Non-pigmented ciliary epithelial cell (primary cell): ENCODE measurements at places on chromosomes 12 and 14.
A peak's percentile ranks its signal among the peaks of the same experiment; 100 is the strongest.

DNA sequence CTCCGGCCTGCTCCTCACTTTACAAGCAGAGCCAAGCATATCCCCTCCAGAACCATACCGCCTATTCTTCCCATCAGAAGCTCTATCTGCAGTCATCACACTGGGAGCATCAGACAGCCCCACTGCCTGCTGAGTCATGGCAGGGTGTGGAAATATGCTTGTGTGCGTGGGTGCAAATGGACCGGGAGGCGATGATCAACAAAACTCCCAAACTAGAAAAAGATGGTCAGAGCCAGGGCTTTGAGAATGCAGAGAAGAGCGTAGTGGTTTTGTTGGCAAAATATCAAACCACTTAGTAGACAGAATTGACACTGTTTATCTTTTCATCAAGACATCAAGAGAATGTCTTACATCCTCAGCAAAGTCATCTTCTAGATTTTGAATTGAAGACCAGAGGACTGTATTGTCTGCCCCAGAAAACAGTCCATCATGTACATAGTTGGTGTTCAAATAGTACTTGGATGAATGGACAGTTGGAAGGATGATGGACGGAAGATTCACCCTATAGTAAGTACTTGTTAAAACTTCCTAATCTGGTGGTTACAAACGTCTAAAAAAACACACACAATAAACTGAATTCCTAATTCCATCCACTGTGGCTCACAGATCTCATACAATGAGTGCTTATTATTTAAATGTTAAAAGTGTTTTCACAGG is 54.9 kb downstream of the VWF start:
- DNase-seq, result peak; percentile 86

DNA sequence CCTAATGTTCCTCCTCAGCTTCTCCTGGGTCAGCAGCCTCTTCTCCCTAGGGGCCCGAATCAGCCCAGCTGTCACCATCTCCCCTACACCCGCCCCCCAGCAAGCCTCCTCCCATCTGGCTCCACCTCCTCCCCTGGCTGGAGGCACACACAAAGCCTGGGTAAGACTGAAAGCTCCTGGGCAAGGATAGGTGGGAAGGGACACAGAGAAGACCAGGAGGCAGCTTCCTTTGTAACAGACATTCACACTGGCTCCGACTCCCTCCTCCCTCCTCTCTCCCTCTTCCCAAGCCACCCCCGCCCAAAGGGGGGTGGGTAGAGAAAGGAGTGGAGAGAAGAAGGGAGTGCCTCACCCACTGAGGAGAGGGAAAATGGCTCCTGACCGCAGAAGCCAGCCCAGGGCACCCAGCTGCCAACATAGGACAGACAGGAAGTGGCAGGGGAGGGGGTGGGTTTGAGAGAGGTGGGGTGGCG is 4.0 kb downstream of the CHD4 start:
- no peak for DNase-seq

DNA sequence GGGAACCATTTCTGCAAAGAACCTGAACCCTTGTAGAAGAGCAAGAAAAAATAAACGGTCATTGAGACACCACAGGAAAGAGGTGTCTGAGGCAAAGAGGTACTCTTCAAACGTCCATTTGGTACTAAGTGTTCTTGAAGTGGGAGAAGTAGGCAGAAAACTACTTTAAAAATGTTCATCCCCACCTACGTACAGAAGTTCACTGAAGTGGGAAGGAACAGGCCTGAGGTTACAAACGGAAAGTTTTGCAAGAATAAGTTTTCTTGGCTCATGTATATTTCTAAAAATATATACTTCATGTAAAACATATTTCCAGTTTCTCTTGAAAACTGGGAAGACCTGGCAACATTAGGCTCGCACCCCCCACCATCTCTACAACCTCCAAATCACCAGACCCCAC is 61.2 kb downstream of the STXBP6 start:
- DNase-seq, result no peak

GRCh38 chr12:120352117-120352516 is 16.8 kb downstream of the MSI1 start:
- peak; percentile 30 for DNase-seq

GRCh38 chr12:54355104-54355815 is 9.0 kb downstream of the GPR84 start:
- DNase-seq, result no peak

- no peak for DNase-seq
These were observed 7.3 kb downstream of the KITLG start for GRCh38 chr12:88572781-88573549.

GRCh38 chr12:124667506-124668326 is 100.3 kb upstream of the NCOR2 start:
- DNase-seq, result no peak

DNA sequence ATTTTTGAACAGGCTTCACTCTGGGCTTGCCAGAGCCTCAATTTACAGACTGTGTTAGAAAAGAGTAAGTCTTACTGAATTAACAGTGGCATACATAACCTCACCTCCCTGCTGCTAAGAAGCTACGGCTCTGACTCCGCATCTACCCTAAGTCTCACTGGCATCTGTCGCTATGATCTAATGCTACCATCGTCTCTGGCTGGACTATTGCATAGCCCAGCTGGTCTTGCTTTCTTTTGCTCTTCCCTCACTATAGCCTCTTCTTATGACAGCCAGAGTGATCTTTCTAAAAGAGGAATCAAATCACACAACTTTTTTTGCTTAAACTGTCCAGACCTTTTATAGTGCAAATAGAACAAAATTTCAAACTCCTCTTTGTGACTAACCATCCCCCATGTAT is 81.1 kb downstream of the SLC24A4 start:
- no peak for DNase-seq

DNA sequence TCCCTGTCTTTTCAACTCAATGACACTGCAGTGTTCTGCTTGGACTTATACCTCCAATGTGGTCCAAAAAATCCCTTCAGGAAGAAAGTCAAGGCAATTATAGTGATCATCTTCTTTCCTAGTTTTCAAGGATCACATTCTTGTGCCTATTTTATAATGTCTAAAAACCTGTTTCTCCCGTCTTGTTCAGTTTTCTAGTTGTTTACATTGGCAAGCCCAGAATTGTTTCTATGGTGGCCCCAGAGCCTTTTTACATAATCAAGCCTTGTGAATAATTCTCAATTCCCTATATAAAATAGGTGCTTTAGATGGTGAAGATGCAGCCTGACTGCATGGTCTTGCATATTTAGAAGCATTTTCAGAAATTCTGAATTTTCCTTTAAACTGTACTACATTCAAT is 14.5 kb upstream of the LDHB start:
- no peak for DNase-seq

GRCh38 chr12:2336409-2336829 is 283.6 kb downstream of the CACNA1C start:
- peak; percentile 89 for DNase-seq

DNA sequence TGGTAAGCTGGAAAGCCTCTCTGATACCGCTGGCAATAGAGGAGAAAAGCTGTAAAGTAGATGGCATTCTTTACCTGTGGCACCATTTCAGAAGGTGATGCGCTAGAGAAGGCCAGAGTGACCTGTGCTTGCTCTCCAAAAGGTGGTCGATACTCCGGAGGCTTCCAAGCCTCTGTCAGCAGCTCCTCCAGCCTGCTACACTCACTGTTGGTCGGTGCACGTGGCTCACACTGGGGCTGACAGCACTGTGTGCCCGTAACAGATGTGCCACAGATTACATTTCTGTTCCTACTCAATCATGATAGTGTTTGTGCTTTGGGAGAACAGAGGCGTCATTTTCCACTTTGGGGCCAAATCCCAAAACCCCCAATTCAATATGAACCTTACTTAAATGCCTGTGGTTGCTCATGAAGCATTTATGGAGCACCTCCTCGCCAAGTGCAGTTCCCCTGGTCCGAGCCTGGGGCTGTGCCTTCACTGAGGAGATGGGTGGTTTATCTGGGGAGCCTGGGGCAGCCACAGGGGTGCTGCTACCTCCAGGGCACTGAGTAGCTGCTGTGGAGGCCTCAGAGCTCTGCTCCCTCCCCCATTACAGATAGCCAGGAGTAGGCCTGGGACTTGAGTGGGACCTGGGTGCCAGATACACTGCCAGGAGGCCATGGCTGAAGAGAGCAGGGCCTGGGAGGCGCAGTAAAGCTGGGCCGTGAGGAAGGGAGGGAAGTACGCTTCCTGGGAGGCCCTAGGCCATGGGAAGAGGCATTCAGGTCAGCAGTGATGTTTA is 26.8 kb downstream of the CCNK start:
- no peak for DNase-seq

DNA sequence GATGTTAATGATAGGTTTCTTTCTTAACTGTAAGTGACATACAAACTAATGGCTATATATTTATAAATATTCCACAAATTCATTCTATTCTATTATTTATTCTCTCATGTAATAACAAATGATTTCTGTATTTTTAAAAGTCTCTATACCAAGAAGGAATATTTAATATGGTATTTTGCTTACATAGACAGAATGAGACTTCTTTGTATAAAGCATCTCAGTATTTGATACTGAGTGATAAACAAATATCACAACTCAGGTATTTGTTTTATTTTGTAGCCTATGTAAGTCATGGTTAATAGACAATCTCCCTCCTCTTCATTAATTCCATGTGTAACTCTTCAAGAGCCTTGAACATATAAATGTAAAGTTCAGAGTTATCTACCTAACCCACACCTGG is 18.0 kb downstream of the ATL1 start:
- DNase-seq, result no peak

GRCh38 chr14:69710378-69710777 is 56.6 kb upstream of the SRSF5 start:
- DNase-seq, result no peak

DNA sequence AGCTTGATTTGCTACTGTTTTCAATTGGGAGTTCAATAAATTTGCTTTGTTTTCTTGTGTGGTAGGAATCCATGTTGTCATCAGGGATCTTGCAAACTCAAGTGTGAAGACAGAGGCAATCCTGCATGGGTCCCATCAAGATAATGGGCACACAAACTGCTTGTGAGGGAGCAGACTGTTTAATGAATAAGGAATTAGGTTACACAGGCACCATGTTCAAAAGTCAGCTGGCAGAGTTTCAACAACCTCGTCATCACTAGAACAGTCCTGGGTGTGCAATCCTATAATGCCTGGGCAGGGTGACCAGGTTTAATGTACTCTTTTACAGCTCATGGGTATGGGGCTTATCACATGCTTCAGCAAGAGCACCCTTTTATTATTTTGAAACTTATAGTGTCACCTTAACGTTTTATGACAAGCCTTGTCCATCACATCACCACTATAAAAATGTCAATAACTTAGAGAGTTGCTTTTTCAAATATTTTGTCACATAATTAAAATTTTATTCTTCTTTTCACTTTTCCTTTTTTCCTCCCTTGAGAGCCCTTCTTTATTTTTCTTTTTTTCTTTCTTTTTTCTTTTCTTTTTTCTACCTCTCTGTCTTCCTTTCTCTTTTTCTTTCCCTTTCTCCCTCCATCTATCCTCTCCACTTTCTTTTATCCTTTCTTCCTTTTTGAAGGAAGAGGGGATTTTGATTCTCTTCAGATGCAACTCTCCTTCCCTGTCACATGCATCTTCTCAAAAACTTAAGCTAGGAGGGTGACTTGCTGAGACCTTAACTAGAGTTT is 252.2 kb upstream of the ATP2B1 start:
- no peak for DNase-seq

GRCh38 chr12:27355486-27355885 is 22.9 kb downstream of the BMAL2 start:
- DNase-seq, result no peak

DNA sequence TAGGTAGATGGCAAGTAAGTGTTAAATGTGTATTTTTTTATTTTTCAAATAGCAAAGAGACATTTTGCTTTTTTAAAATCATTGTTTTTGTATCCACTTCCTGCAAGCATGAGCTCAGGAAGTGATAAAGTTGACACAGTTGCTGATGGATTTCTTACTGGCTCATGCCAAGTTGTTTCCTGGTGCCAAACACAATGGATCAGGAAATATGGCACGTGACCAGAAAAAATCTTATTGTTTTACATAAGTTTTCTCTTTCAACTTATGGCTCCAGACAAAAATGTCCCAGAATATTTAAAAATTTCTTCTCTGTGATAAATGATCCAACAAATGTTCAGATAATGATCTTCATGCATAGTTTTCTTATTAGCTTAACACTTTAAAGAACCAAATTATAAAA is 1279.1 kb upstream of the FLRT2 start:
- DNase-seq, result no peak

DNA sequence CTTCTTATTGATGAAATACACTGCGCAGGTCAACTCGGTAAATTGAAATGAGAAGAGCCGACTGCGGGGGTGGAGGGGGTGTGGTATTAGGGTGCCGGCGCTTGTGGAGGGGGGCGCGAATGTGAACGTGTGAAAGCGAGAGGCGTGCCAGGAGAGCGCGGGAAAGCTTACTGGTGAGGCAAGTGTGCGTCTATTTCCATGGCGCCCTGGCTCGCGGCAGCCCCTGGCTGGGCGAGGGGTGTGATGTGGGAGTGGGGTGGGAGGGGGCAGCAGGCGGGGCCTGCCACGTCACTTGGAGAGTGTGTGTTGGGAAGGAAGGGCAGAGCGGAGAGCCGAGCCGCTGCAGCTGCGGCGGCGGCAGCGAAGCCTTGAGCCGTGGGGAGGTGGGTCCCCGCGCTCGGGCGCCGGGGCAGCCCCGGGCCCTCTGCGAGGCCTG is 88.8 kb downstream of the GALNT8 start:
- no peak for DNase-seq

DNA sequence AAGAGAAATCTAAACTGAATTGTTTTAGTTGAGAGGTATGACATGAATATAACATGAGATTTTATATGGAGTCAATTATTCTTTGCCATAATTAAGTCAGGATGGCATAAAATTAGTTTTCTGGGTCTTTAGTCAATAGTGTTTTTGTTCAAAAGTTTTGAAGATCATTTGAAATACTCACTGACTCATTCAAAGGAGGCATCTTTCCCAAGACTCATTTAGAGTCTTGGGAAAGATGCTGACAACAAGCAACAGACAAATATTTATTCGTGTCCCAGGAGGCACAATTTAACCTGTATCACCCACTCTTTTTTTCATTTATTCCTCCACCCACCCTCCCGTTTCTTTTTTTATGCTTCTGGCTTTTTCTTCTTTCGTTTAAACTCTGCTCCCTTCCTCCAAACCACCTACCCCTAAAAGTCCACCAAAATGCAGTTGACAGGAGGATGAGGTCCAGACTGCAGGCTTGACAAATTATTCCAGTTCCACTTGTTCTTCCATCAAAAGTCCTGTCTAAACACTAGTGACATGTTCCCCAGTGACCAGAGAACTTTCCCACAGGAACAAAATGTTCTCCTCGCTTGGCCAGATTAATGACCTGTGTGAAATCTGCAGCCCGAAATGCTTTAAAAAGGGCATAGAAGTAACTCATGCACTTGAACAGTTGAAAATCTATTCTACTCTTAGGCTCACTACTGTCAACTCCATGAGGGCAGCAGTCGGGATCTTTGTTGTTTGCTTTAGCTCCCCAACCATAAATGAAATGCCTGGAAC is 43.3 kb upstream of the CSRP2 start:
- DNase-seq, result no peak

DNA sequence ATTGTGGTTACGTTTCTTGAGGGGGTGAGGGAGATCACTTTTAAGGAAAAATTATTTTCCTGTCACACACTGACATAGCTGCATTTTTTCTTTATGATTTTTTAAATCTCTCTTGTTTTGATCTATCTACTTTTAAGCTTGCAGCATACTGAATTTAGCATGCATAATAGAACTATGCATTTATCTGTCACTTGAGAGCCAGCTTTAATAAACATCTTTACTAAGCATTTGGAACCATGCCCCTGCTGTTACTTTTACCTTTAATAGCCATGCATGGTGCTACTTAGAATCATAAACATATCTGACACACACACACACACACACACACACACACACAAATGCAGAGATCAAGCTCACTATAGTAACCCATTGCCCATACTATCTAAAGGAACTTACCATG is 486.2 kb downstream of the NELL2 start:
- DNase-seq, result no peak

GRCh38 chr14:23121361-23121771 is 2.3 kb upstream of the CEBPE start:
- no peak for DNase-seq
